Forelimb muscle (tissue), 1 donor: ENCODE measurements at places on chromosomes 11 and 22.

- no peak for DNase-seq
Measured at GRCh38 chr11:101880222-101880621, 34.6 kb upstream of the CEP126 start.

- DNase-seq = no peak
Measured at GRCh38 chr11:47899801-47900200, 51.7 kb upstream of the NUP160 start.

DNA sequence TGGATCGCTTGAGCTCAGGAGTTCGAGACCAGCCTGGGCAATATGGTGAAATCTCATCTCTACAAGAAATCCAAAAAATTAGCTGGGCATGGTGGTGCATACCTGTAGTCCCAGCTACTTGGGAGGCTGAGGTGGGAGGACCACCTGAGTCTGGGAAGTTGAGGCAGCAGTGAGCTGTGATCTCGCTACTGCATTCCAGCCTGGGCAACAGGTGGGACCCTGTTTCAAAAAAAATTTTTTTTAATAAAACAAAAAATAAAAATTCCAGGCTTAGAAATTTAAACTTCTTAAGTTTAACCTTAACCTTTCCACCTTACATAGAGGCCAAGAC, 21.2 kb downstream of the CLMP start:
- no peak for DNase-seq

DNA sequence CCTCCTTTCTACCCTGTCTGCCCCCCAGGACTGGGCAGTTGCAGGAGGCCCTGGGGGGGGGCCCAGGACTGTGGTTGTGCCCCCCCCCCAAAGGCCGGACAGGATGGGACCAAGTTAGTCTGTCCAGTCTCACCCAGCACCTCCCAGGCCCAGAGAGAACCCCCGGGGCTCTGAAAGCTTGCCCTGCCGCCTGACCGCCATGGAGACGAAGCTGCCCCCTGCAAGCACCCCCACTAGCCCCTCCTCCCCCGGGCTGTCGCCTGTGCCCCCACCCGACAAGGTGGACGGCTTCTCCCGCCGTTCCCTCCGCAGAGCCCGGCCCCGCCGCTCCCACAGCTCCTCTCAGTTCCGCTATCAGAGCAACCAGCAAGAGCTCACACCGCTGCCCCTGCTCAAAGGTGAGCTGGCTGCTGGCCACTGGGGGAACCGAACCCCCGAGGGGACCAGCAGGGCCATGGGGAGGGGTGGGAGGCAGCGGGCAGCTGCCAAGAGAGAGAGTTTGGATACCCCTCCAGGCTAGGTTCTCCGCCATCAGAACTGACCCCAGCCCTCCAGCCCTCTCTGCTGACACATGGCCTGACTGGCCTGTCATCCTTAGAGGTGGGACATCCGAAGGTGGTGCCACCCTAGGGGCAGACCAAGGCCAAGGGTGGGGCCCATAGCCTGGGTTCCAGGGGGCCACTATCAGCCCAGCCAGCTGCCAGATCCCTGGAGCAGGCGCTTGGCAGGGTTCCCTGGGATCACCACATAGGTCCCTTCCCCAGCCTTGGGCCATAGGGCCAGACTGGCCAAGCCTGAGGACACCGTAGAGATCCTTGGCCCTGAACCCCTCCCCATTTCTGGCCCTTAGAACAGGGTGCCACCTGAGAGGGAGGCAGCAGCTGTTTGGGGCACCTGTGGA, 1.3 kb downstream of the PPP2R5B start:
- no peak for DNase-seq

- DNase-seq = no peak
Measured at GRCh38 chr11:128530118-128531074, 57.0 kb downstream of the ETS1 start.

DNA sequence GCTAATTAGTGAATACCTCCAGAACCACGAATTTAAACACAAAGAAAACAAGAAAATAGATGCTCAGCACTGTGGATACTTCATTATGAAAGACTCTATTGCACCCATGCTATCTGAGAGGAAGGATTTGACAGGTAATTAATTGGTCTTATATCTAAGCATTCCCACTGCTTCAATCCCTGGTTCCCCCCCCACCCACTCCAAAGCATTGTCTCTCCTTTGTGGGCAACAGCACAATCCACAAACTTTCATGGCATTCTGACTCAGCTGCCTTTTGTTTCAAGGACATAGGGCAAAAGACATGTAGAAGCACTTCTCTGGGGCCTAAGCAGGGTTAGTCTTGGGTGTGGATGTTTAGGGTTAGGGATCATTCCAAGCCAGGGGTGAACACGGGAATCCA, 551.4 kb downstream of the BUD13 start:
- no peak for DNase-seq

GRCh38 chr11:60699284-60699691, at the start of gene MS4A8:
Gene MS4A8 (plus strand): TSS chr11:60699612. CDS start chr11:60700861, 1,249 bp downstream.
- peak; percentile 1 for DNase-seq

DNA sequence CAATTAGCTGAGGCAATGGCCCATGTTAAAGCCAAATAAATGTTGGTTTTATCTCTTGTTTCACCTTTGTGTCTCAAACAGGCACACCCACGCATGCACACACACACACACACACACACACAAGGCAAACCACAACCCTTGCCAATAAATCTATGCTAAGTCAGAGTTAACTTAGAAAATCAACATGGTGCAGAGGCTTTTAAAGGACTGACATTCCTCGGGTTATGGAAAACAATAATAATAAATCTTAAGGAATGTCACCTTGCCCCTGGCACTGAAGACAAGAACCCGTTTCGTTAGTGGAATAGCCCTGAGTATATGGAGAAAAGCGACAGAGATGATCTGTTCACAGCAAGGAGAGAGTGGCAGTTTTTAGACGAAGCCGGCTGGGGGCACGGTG, 326.3 kb downstream of the NTM start:
- no peak for DNase-seq

- no peak for DNase-seq
Measured at GRCh38 chr22:36287881-36288515, 35.1 kb downstream of the APOL1 start.

- DNase-seq = no peak
Measured at GRCh38 chr11:102306817-102307726, 10.2 kb upstream of the BIRC3 start.

GRCh38 chr11:12719221-12719620, 45.0 kb downstream of the TEAD1 start:
- no peak for DNase-seq

DNA sequence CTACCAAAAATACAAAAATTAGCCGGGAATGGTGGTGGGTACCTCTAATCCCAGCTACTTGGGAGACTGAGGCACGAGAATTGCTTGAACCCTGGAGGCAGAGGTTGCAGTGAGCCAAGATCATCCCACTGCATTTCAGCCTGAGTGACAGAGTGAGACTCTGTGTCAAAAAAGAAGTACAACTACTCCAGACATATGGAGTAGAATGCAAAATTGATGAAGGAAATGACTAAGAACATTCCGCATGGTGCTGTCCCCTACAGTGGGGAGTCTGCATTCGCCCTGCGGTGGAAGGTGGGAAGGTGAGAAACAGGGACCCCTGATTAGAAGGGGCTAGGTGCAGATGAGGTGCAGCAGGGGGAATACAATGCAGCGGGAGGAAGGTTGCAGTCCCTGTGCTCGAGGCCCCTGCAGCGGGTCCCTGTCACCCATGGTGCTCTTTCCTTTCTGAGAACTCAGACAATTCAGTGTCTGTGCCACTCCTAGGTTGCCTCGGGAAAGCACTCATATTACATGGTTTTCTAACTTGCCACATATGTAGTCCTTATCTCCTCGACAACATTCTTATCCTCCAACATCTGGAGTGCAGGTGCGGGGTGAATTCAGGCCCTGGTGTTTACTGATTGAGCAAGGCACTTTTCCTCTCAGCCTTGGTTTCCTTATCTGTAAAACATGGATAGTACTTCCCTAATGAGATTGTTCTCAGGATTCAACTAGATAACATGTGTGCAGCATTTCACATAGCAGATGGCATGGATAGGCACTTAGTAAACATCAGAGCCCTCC, 5.2 kb downstream of the POLD4 start:
- no peak for DNase-seq

DNA sequence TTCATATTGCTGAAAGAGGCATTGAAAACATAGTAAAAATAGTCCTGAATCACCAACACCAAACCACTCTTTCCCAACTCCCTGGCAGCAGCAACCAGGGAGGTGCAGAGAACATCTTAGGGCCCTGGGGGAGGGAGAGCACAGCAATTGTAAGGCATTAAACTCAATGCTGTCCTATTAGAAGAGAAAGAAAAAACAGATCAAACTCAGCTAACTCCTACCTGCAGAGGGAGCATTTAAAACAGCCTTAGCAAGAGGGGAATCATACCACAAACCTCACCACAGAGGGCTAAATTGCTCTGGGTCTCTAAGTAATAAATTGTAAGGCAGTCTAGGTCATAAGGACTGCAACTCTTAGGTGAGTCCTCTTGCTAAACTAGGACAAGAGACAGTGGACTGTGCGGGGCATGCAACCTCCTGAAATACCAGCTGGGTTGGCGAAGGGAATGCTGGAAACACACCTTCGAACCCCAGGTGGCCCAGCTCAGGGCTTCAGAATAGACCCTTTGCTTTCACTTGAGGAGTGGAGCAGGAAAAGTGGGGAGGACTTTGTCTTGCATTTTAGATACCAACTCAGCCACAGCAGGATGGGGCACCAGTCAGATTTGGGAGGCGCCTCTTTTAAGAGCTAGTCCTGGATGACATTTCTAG, 697.1 kb upstream of the FAT3 start:
- no peak for DNase-seq

DNA sequence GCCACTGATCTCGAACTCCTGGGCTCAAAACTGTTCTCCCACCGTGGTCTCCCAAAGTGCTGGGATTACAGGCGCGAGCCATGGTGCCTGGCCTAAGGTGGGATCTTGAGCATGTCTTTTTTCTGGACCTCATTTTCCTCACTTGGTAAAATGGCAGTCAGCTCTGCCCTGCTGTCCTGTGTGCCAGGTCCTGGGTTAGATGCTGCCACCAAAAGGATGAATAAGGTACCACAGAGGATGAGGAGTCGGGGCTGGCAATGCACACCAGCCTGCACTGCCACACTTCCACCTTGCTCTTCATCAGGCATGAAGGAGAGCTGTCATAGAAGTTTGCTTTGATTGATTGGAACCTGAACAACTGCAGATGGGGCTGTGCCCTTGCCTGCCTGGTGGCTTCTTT, 32.3 kb downstream of the ACO2 start:
- no peak for DNase-seq

DNA sequence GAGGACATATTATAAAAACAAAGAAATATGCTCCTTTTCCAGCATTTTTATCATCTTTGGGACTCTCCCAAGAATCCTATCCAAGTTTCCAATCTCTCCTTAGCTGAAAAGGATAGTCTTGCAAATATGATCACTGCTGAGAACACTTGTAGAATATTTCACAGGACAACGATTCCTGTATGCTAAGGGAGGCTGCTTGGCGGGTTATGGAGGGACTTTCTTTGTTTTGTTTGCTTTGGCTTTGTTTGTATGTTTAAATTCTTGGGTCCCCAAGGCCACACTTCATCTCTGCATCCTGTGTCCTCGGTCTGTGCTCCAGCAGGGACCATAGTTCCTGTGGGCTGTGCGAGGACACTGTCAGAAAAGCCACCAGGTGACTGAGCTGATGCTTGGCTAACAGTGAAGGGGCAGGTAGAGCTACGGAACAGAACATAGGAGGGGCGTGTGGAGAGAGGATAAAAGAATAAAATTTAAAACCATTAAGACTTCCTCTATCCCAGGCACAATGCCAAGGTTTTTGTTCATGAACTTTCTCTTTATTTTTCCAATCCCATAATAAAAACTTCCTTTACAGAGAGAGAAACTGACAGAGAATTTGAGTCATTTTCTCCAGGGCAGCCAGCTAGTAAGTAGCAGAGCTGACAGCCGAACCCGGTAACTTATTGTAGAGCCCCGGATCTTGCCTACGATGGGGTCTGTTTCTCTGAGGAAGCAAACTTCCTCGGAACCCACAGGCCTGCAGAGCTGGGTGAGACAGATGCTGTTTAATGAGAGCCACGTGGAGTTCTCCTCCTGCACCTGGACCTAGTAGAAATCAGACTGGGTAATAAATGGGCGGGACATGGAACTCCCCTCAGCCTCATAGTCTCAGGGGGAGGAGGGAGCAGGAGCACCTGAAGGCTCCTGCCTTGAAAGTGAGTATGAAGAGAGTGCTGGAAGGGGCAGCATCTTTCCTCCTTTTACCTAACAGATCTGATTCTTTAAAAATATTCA, at the start of gene IZUMO1R:
TSS of gene IZUMO1R (plus strand) at position 615 of the 993 bp plus-strand sequence. CDS start 1,057 bp downstream, outside the sequence.
- peak; percentile 65 for DNase-seq

DNA sequence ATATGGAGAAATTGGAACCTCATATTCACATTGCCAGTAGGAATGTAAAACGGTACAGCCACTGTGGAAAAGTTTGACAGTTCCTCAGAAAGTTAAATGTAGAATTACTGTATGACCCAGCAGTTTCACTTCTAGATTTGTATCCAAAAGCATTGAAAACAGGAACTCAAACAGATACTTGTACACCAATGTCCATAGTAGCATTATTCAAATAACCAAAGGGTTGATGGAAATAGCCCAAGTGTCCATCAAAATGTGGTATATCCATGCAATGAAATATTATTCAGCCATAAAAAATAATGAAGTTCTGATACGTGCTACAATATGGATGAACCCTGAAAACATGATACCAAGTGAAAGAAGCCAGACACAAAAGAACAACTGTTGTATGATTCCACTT, 17.8 kb downstream of the PRRG4 start:
- DNase-seq = no peak

DNA sequence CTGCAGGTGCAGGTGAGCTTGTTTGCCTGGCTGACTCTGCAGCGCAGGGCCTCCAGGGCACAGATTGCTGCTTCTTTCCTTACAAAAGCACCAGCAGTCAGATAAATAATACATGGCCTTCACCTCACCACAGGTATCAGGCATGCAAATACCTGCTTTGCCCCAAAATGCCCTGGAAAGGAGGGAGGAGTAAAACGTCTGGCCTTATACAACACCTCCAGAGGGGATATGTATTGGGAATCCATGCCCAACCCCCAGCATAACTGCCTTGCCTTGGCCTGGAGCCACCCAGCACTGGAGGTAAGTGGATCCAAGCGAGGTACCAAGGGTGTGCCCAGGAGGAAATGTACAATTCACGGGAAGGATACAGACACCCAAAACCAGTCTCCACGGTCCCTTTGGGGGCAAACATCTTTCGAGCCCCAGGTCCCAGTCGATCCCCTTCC, 860 bp downstream of the TMEM184B start:
- DNase-seq = no peak

DNA sequence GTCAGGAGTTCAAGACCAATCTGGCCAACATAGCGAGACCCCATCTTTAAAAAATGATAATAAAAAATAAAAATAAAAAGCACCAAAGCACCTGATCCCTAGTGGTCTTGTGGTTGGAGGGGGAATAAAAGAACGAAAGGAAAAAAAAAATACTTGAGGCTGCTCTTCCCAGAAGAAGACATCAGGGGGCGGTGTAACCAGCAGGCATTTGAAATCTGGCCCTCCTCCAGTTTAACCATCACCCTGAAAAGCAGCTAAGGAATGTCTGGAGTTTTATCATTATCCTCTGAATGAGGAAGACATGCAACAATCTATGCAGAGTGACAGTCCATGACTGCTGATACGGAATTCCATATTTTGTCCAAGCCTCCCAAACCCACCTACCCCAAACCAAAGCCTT, 5.6 kb upstream of the KCTD17 start:
- no peak for DNase-seq

- DNase-seq = no peak
Measured at GRCh38 chr11:64124147-64124546, 41.8 kb downstream of the MACROD1 start.

- no peak for DNase-seq
Measured at GRCh38 chr11:64742087-64742888, 1.7 kb downstream of the RASGRP2 start.

GRCh38 chr11:122661182-122661945, 5.8 kb downstream of the UBASH3B start:
- no peak for DNase-seq
